Foreskin fibroblast (primary cell): ENCODE measurements at places on chromosomes 16 and 17.
A peak's percentile ranks its signal among the peaks of the same experiment; 100 is the strongest.

- DNase-seq, result no peak
Observed at GRCh38 chr16:76696876-76697275, 419.7 kb downstream of the CNTNAP4 start.

- DNase-seq, result no peak
Observed at GRCh38 chr16:11449716-11450115, 104.5 kb downstream of the RMI2 start.

GRCh38 chr17:41666237-41666641 lies 22.4 kb upstream of the EIF1 start:
- peak; percentile 48 for DNase-seq

GRCh38 chr16:47711809-47712208 lies 250.7 kb downstream of the PHKB start:
- no peak for DNase-seq

DNA sequence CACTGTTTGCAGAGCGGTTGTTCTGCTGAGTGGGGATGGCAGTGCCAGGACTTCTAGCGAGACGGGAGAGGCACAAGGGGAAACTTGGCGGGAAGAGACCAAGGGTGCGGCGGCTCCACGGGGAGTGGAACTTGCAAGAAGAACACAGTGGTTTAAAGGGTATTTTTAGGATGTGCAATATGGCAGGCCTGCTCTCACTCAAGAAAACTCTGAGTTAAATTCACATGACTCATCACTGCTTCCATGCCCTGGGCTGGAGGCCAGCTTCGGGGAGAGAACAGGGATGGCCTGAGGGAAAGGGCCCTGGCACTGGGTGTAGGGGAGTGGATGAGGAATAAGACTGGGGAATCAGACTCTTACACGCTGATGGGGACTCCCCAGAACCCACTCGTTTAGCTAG lies 13.3 kb upstream of the CD300LD start:
- DNase-seq, result peak; percentile 76

GRCh38 chr17:66398617-66399016 lies 96.2 kb downstream of the PRKCA start:
- DNase-seq, result no peak
